Cardiac septum (tissue), 1 donor: ENCODE measurements at places on chromosomes 7 and 10. TPM values are rescaled to one million over a fixed set of nuclear protein-coding genes. Genes with fewer than 3 reads are reported as not detected.

The ANKIB1 gene
- total RNA-seq = 59.4 TPM

The PAOX gene
- total RNA-seq = 2.9 TPM

- DNase-seq = no peak
Measured at GRCh38 chr7:75835688-75836285, 22.2 kb upstream of the CCL24 start.

DNA sequence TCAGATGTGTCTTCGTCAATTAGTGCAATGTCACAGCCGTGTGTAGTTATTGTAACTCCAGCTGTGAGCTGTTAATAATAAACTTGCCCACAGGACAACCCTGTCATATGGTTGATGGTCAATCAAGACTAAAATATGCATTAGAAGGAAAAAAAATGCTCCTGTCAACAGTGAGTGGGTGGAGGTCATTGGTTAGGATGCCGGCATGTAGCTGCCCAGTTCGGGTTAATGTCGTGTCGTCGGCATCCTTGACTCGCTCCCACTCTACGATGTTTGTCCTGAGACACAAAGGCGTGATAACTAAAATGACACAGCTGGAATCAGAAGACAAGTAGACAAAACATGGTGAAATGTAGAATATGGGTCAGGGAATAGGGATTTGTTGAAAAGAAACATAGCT is 442.8 kb upstream of the NPVF start:
- no peak for DNase-seq

GRCh38 chr10:120453886-120454285 is 3.1 kb upstream of the PLPP4 start:
- no peak for DNase-seq

DNA sequence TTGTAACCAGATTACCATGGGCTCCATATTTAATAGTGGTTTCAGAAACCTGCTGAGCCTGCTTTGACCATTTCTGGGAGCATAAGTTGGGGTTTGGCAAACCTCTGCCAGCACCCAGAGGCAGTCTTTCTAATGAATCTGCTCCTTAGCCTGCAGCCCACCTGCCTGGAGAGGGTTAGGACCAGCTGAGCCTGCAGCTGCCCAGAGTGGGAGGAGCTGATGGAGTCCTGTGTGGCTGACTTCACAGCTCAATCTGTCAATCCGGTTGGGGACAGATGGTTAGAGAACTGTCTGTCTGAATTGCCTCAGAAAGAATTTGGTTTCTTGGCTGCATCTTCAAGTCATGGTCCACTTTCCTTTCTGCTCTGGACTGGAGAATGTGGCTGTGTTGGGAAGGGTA is 444.6 kb downstream of the NRG3 start:
- DNase-seq = no peak
